ENCODE measurements at places on chromosomes 12 and 14.

- DNase-seq = no peak
These were observed 1.3 kb upstream of the AEBP2 start for GRCh38 chr12:19437996-19438395.

GRCh38 chr12:130568041-130568440 lies 148.1 kb downstream of the RIMBP2 start:
- DNase-seq = no peak

- no peak for DNase-seq
These were observed 17.4 kb downstream of the TEAD4 start for GRCh38 chr12:2976581-2976996.

GRCh38 chr12:102033991-102034745 lies 27.6 kb downstream of the WASHC3 start:
- DNase-seq = no peak

- DNase-seq = no peak
These were observed 71.8 kb upstream of the BCAT1 start for GRCh38 chr12:25020621-25021243.

- DNase-seq = peak; percentile 62
These were observed 22.6 kb downstream of the PRKCH start for GRCh38 chr14:61343991-61344405.

GRCh38 chr12:6068227-6068626 lies 56.2 kb downstream of the VWF start:
- no peak for DNase-seq

- no peak for DNase-seq
These were observed 41.6 kb upstream of the PYGL start for GRCh38 chr14:50985859-50986331.

- DNase-seq = no peak
These were observed 97.4 kb downstream of the LMNTD1 start for GRCh38 chr12:25455696-25456095.

DNA sequence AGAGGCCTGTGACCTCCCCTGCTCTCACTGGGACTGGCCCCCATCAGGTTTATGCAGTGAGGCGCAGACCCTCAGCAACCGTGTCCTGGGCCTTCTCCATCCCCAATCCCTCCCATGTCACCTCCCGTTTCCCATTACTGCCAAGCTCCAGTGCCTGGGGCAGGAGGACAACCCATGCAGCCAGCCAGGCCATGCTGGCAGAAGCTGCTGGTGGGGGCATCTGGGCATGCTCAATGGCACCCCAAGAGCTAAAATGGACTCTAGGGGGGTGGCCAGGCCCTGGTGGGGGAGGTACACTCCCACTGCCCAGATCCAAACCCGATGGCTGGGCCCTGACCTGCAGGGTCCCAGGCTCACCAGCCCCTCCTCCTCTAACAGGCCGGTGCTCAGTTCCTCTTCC lies 20.5 kb upstream of the GPR132 start:
- DNase-seq = no peak

GRCh38 chr14:59215322-59215721 lies 26.9 kb downstream of the DAAM1 start:
- no peak for DNase-seq

GRCh38 chr14:67508956-67509355 lies 20.4 kb upstream of the TMEM229B start:
- no peak for DNase-seq

DNA sequence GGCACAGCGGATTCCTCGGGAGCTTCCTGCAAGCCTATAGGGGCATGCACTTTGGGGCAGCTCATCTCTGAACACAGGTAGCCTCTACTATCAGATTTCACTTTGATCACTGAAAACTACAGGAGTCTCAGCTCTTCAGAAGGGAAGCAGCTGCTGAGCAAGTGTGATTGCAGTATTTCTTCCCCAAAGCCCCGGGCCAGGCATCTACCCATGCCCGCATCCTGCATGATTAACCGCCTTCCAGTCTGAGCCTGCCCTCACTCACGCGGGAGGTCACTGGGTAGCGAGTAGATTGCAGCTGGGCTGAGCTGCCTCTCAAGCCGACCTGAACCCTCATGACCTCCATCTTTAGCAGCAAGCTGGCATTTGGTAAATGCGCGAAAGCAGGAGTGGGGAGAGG lies 334.7 kb downstream of the DPF3 start:
- DNase-seq = no peak

- DNase-seq = no peak
These were observed 45.4 kb downstream of the ATG14 start for GRCh38 chr14:55366271-55366670.

- no peak for DNase-seq
These were observed 19.3 kb downstream of the FOXN3 start for GRCh38 chr14:89397569-89398230.

DNA sequence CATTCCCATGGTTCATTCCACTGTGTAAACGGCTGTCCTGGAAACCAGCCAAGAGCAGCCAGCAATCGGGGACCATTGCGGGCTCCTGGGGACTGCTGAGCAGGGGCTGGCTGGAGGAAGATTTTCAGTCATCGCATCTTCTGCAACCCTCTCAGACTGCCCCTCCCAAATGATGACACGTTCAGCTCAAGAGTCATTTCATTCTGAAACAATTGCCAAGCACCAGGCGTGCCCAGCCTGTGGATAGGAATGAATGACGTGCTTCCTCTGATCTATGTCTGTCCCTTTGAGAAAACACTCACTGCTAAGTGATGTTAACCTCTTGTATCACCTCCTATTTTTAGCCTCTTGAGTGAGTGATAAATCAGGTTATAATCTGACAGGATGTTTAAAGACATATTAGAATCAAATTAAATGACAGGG lies 62.0 kb downstream of the NDUFA12 start:
- DNase-seq = peak; percentile 73

GRCh38 chr14:50342221-50343078 lies 30.3 kb downstream of the DMAC2L start:
- DNase-seq = peak; percentile 55

DNA sequence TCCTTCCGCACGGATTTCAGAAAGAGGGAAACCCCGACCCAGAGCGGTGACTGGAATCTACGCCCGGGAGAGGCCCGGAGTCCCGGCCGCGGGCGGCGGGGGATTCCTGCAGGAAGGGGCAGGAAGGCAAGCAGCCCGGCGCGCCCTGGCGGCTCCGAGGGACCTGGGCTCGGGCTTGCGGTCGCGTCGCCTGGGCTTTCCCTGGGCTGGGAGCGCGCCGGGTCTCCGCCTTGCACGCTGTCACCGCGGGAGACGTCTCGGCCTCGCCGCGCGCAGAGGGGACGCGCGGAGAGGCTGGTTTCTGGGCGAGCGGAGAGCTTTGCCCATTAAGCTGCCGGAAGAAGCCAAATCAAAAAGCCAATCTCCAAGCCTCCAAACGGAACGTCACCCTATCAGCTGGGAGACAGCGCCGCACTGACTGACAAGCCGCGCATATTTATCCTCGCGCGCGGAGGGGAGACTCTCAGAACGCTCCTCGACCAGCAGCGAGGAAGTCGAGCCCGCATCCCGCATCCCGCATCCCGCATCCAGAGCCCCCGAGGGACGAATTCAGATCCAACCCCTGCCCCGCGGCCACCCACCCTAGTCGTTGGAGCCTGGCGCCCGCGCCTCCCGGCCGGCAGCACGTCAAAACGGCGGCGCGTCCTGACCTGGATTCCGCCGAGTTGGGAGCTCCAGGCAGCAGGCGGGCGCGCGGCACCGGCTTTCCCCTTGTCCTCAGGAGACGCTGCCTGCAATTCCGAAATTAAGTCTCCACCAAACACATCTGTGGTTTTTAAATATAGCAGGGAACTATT lies at the start of gene SLC8A3:
SLC8A3 (minus strand) TSS at position 293 of the 797 bp plus-strand sequence. CDS start 20,529 bp downstream, outside the sequence.
- DNase-seq = peak; percentile 56

GRCh38 chr12:5210923-5211290 lies 167.2 kb downstream of the KCNA5 start:
- DNase-seq = no peak

DNA sequence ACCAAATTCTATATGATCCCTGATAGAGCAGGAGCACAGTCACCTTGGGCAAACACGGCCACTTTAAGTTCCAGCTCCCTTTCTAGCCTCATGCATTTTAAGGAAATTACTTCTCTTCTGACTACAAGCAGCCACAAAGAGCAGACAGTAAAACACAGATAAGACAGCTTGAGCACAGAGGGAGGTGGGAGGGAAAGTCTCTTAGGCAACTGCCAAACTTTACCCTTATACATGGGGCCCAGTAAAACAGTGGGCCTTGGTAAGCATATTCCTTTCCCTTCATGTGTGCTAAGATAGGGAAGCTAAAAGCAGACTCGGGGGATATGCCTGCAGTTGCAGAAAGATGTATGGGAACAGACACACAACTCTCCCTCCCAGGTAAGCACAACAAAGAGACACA lies 235.9 kb downstream of the CPNE8 start:
- no peak for DNase-seq

- DNase-seq = peak; percentile 13
These were observed 778 bp downstream of the SLC8B1 start for GRCh38 chr12:113333877-113334785.

Data from stimulated activated CD4-positive, alpha-beta T cell treated with anti-CD3 and anti-CD28 coated beads, Interleukin-15, amount 100 ng/mL, for 24 hours (primary cell).